ENCODE measurements at places on chromosomes 16 and 17.

GRCh38 chr17:77002103-77003045, 134.2 kb downstream of the MGAT5B start:
- DNase-seq = no peak

DNA sequence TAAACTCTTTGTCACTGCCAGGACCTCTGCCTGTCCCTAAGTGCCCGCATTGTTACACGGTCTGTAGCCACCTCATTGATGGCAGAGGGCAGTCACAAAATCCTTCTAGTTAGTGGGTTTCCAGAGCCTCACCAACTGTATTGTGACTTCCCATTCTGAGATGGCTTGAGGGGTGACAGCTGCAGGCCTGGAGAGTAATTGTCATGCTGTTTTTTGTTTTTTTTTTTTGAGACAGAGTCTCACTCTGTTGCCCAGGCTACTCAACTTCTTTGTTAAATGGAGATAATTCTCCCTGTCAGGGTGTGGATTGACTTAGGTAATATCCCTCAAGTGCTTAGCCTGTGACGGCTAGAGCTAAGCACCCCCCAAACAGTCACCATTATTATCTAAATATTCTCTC, 77.9 kb downstream of the SDR42E1 start:
- no peak for DNase-seq

- no peak for DNase-seq
Measured at GRCh38 chr17:81902653-81903414, 796 bp downstream of the NPB start.

DNA sequence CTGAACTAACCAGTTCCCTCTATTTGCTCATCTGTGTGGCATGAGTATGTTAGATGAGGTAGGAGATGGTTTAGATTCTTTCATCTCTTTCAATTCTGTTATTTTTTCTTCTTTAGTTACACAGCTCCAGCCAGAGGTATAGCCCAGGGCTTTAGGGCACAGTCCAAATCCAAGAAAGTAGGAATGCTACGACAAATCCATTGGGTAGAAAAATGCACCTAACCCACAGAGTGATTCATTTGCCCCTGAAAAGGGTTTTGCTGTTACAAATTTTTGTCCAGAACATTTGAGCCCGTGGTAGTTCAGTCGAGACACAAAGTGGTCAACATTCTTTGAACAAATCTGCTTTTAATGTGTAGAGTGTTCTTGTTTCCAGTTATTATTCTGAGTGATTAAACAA, 250.7 kb downstream of the HS3ST3A1 start:
- no peak for DNase-seq

GRCh38 chr17:20994779-20995149, 48.0 kb downstream of the USP22 start:
- DNase-seq = no peak

GRCh38 chr16:57299009-57299718, 14.7 kb upstream of the PLLP start:
- no peak for DNase-seq

DNA sequence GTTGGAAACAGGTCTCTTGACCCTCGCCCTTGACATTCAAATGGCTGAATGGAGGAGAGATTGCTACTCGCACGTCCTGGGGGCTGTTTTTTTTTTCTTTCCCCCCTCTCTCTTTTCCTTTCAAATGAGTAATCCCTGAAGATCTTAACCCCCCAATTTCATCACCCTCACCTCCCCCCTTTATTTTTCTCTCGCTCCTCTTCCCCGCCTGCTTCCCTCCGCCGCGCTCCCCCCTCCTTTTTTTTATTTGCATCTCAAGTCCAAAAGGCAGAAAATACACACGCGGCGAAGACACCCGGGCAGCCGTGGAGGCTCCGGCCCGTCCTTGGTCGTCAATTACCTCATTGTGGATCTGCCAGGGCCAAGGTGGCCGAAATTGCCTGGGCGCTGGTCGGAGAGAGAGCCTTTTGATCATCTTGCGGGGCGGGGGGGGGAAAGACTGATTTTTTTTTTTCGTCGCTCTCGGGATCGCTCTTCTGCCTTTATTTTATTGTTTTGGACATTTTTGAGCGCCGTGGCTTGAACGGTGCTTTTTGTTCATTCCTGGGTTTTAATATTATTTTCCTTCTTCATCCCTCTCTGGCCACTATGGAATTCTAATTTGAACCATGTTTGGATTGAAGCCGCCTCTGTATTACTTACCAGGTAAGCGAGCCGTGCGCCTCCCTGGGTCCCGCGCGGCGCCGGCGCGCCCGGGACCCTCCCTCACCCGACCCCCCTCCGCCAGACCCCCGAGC, 57.2 kb upstream of the GSE1 start:
- peak; percentile 5 for DNase-seq

- no peak for DNase-seq
Measured at GRCh38 chr17:42681976-42682721, at the start of gene CNTNAP1. CNTNAP1 (plus strand) TSS chr17:42682531; CDS start chr17:42682830, 299 bp downstream.

- DNase-seq = no peak
Measured at GRCh38 chr17:9707948-9708347, 62.6 kb downstream of the USP43 start.

DNA sequence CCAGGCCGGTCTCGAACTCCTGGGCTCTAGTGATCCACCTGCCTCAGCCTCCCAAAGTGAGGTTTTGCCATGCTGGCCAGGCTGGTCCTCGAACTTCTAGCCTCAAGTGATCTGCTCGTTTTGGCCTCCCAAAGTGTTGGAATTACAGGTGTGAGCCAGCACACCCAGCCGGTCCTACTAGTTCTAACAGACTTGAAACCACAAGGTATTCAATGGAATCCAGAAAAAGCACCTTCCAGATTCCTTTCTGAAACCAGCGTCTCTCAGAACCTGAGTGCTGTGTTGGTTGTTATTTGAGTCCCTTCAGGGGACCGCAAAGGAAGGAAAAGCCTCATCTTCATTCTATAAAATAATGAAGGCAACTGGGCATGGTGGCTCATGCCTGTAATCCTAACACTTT, 4.1 kb downstream of the KRABD2 start:
- DNase-seq = no peak

- no peak for DNase-seq
Measured at GRCh38 chr17:77540975-77541374, 400.2 kb downstream of the SEC14L1 start.

DNA sequence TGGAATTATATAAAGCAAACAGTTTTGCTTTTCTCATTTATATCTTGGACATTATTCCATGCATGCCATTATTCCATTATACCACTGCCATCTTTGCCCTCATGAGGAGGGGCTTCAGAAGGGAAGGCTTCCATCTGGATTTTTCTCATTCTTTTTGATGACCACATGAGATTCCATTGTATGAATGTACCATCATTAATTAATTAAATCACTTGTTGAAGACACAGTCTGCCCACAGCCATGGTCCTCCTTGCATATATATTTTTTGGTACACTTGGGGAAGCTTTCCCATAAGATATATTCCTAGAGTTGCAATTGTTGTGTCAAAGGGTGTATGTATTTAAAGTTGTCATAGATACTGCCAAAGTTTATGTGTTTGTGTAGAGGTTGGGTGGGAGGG, 7.1 kb downstream of the ARL4D start:
- DNase-seq = no peak

DNA sequence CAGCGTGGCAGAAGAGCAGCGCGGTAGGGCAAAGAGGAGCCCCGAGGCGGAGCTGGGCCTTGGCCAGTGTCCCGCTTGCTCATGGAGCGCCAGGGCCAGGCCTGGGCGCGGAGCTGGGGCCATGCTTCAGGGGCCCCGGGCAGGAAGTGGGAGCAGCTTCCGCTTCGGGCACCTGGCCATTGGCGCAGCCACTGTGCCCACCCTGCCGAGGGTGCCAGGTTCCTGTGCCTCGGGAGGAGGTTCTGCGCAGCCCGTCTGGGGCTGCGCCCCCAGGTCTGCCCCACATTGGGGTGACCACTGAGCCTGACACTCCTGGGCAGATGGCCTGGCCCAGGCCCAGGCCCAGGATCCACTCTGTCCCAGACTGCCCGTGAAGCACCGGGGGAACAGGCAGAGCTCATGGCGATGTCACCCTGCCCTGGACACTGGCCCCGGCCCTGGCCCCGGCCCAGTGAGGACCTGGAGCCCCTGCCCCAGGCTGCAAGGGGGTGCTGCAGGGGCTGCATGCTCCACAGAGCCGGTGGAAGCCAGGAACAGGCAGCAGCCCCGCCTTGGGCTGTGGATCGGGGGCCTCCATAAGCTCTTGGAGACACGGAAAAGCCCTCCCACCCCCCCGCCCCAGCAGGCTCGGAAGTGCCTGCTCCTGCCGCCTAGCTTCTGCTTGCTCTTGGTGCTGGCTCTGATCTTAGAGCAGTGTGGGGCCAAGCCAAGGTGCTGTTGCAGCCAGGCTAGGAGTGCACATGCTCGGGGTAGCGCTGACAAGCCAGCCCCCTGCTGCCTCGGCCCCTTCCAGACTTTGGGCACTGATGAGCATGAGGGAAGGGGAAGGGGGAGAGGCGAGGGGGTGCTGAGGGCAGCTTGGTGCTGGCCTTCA, 35.9 kb upstream of the FOXJ1 start:
- DNase-seq = no peak

- no peak for DNase-seq
Measured at GRCh38 chr16:17325476-17326143, 145.2 kb downstream of the XYLT1 start.

- no peak for DNase-seq
Measured at GRCh38 chr16:72850853-72851252, 197.1 kb downstream of the ZFHX3 start.

DNA sequence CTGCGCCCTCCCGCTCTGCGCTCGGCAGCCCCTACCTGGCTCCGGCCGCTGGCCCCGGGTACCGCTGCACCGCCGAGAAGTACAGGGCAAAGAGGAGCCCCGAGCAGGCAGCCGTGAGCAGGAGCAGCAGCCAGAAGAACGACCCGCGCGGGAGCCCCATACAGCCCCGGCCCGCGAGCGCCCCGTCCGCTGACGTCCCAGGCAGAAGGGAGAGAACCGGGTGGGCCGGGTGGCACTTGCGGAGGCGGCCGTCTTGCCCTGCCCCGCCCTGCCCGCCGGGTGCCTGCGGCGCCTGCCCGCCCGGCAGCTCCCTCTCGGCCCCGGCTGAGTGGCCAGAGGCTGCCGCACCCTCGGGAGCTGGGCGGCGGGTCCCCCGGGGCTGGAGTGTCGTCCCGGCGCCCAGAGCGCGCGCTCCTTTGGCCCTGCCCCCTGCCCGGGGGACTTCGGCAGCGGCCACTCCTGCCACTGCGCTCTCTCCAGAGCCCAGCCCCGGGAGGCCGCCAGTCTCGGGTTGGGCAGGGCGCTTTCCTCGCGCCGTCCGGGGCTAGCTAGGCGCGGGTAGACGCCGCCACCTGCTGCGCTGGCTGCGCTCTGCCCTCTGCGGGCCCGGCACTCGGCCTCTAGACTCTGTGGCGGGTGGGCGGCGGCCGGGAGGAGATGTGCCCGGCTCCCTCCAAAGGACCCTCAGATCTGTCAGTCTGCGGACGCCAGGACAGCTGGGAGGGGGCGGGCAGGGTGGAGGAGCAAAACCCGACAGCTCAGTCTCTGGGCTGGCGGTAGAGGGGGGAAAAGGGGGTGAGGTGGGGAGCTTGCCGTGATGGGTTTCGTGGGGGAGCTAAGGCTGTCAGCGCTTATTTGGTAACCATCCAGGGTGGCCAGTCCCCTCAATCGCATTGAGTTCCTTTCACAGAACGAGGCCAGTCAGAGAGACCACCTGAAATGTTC, at the start of gene ST6GALNAC2:
ST6GALNAC2 (minus strand) TSS at position 212 of the 945 bp plus-strand sequence; CDS start at position 160, 52 bp downstream.
- no peak for DNase-seq

DNA sequence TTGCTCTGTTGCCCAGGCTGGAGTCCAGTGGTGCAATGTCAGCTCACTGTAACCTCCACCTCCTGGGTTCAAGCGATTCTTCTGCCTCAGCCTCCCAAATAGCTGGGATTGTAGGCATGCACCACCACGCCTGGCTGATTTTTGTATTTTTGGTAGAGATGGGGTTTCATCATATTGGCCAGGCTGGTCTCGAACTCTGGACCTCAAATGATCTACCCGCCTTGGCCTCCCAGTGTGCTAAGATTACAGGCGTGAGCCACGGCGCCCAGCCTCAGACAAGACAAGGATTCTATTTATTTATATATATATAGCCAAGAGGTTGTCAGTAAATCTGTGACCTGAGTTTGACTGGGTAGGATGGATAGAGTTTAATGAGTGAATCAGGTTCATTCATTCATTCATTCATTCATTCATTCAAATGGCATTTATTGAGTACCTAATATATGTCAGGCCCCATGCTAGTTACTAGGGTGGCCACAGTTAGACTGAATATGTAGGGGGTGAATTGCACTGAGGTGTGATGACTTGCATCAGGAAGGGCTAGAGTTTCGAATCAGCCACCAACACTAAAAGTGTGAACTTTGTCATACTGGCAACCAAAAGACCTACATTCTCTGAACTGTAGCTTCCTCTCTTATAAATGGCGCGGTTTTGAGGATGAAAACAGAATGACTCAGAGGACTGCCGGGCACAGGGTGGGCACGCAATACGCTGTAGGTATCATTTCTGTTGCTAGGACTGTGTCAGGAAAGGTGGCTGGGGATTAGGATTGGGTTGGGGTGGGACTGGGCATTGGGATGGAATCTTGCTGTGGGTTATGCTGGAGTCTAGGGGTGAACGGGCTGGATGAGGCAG, 37.8 kb downstream of the ITGAE start:
- no peak for DNase-seq

DNA sequence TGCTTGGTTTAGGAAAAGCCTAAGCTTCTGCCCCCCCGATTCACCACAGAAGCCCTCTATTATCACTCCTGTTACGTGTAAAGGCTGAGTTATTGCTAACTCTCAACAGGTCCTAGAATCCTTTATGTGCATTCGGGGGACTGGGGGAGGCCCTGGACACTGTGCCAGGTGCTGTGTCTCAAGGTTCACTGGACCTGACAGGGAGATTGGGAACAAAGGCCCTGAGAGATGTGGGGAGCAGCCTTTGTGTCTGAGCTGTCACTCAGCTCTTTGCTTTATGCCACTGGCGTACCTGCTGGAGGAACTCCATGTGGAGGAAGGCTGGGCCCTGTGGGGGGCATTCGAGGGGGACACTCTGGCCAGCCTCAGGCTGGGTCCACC, 65.9 kb downstream of the METRNL start:
- no peak for DNase-seq

DNA sequence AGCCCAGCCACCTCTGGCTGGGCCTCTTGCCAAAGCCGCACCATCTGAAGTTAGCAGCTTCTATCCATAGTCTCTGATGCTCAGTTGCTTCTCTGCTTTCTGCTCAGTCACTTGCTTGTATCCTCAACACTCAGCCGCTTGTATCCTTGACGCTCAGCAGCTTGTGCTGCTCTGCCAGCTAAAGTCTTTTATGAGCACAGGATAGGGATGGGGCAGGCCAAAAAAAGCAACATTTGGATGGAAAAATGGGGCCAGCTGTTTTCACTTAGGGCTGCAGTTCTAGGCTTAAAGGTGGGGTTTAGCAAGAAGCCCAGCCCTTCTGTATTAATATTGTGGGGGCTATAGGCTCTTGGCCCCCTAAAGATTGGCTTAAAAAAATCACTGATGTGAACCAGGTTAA, 739.4 kb downstream of the CDH8 start:
- no peak for DNase-seq

DNA sequence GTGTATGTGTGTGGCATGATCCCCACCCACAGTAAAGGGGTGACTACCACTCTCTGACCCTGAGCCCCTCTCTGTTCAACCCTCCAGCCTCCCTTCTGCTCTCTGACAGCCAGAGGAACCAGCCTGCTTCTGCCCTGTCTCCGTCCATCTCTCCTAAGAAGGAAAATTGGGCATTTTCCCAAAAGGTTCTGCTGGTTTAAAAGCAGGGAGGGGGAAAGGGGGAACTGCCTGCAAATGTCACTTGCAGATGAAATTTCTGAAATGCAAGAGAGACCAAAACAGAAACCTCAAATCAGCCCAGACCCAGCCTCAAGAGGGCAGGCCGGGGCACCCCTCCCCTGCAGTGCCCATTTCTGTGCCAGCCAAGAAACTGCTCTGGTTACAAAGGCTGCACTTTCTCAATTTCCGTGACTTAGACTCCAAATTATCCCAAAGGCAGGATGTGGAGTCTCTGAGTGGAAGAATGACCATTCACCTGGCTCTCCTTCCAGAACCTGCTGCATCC, 197.9 kb downstream of the RBFOX3 start:
- DNase-seq = no peak

Data from stimulated activated CD4-positive, alpha-beta T cell treated with anti-CD3 and anti-CD28 coated beads, Interleukin-15, amount 100 ng/mL, for 1 hour (primary cell).